Cardiac fibroblast (primary cell): ENCODE measurements at places on chromosomes 13 and 19.
A peak's percentile ranks its signal among the peaks of the same experiment; 100 is the strongest.

- DNase-seq, result no peak
These were observed 48.9 kb upstream of the PABPC3 start for GRCh38 chr13:25046985-25047511.

DNA sequence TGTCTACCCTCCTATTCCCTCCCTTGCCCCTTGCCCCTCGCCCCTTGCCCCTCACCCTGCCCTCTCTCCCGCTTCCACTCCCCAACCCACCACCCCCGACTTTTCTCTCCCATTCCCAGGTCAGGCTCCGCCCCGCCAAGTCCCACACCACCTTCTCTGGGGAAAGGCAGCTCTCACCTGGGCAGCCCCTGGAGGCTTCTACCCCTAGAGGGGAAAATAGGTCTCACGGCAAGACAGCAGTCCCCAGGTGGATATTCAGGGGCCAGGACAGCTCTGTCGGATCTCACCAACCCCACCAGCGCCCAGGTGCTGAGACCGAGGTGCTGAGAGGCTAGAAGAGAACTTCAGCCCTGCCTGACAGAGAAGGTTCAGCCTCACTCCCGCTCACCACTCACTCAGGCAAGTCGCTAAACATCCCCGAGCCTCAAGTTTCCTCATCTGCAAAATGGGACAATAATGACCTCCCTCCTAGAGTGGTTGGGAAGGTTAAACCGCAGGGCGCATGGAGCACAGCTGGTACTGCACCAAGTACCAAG is 1.4 kb upstream of the ERFL start:
- no peak for DNase-seq

GRCh38 chr19:3538965-3539755 is at the start of gene TEKTIP1:
TSS of gene TEKTIP1 (plus strand) at chr19:3539174. CDS start at chr19:3539178, 4 bp downstream.
- DNase-seq, result no peak

DNA sequence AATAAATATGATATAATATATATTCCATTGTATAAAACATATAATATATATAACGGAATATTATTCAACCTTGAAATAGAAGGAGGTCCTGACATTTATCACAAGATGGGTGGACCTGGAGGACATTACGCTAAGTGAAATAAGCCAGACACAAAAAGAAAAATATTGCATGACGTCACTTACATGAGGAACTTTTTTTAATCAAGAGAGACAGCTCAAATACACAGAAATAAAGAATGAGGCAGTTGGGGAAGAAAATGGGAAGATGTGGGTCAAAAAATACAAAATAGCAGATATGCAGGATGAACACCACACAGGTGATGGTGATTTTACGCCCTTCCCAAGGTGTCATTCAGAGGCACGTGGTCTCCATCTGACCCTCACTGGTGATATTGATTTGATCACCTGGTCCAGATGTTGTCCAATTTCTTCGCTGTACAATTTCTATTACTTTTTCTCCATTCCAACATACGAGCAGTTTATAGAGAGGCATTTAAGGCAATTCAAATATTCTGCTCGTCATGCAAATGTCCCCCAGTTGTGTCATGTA is 513 bp upstream of the ZNF317 start:
- no peak for DNase-seq

- DNase-seq, result peak; percentile 51
These were observed 21.0 kb downstream of the TM9SF2 start for GRCh38 chr13:99522298-99522697.

GRCh38 chr13:92136449-92137155 is 738.2 kb downstream of the GPC5 start:
- DNase-seq, result peak; percentile 0

DNA sequence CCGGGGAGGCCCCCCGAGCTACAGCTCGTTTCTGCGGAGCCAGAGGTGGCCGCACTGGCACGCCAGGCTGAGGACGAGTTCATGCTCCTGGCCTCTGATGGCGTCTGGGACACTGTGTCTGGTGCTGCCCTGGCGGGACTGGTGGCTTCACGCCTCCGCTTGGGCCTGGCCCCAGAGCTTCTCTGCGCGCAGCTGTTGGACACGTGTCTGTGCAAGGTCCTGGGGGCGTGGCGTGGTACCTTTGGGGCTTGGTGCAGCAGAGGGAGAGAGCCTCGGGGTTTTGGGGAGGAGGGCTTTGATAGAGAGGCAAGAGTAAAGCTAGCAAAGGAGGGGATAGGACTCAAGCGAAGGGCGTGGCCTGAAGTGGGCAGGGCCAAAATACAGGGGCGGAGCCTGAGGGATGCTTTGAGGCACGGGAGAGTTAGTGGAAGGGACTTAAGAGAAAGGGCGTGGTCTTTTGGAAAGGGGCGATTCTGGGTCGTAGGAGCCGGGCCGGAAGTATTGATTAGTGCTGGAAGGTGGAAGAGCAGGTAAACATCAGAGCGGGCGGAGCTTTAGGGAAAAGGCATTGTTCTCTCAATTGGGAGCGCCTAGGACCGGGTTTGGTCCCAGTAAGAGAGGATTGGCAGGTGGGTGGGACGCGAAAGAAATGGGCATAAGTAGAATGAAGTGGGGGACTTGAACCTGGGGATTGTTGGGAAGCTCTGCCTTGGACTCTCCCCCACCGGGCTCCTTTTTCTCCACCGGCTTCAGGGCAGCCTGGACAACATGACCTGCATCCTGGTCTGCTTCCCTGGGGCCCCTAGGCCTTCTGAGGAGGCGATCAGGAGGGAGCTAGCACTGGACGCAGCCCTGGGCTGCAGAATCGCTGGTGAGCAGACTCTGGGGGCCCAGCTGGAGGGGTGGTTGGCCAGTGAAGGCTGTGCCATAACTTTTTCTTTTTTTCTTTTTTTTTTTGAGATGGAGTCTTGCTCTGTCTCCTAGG is 1.2 kb downstream of the PPM1N start:
- peak; percentile 39 for DNase-seq

DNA sequence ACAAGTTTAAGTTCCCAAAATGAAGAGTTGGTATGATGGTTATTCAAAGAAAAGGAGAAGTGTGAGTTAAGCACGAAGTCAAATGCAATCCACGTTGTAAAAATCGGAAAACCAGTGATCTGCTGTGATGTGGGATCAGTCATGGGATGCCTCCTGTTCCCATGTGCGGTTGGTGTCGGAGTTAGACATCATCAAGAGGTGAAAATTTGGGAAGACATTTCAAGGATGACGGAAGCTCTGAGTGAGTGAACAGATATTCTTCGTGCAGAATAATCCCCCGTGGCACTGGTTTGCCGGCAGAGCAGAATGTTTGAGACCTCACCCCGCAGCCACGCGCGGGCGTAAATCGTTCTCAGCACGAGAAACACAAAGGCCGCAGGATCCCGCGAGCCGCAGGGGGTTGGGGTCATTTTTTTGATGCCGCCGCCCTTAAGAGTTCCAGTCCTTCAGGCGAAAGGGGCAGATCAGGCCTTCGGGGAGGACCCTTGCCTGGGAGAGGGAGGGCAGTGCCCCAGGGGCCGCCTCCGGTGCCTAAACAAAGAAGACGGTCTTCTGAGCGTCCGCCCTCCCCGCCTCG is 13.7 kb upstream of the SOX1 start:
- DNase-seq, result no peak

GRCh38 chr19:41263042-41263849 is 926 bp upstream of the HNRNPUL1 start:
- peak; percentile 85 for DNase-seq

- DNase-seq, result no peak
These were observed at the start of gene SLC15A1 for GRCh38 chr13:98752467-98753290. TSS of gene SLC15A1 (minus strand) at chr13:98752672. CDS start at chr13:98752598, 74 bp downstream.

DNA sequence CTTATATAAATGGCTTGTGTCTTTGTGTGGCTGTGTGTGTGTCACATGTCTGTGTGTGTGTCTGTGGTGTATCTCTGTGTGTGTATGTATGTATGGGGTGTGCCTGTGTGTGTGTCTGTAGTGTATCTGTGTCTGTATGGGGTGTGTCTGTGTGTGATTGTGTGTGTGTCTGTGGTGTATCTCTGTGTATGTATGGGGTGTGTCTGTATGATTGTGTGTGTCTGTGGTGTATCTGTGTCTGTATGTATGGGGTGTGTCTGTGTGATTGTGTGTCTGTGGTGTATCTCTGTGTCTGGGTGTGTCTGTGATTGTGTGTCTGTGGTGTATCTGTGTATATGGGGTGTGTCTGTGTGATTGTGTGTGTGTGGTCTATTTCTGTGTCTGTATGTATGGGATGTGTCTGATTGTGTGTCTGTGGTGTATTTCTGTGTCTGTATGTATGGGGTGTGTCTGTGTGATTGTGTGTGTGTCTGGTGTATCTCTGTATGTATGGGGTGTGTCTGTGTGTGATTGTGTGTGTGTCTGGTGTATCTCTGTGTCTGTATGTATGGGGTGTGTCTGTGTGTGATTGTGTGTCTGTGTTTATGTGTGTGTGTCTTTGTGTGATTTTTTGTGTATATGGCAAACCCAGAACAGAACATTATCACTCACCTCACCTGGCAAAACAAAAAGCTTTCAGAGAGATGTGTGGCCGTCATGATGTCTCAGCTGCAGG is 56.1 kb upstream of the MCF2L start:
- DNase-seq, result no peak

GRCh38 chr19:13808856-13809255 is 13.6 kb downstream of the ZSWIM4 start:
- DNase-seq, result no peak

- peak; percentile 11 for DNase-seq
These were observed 74.5 kb upstream of the NBEA start for GRCh38 chr13:34867590-34867989.

DNA sequence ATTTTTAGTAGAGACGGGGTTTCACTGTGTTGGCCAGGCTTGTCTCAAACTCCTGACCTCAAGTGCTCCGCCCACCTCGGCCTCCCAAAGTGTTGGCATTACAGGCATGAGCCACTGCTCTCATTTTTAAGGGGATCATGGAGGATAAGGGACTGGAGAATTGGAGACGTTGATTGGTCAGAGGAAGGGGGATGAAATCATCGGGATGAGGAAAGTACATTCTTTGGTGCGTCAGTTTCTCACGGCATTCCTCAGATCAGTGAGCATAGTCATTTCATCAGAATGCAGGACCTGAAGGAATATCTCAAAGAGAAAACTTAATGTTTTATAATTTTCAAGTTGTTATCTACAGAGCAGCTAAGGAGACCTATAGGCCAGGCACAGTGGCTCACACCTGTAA is 14.0 kb downstream of the ZNF114 start:
- DNase-seq, result peak; percentile 77

- no peak for DNase-seq
These were observed 549.6 kb upstream of the SLC10A2 start for GRCh38 chr13:103615771-103616170.

DNA sequence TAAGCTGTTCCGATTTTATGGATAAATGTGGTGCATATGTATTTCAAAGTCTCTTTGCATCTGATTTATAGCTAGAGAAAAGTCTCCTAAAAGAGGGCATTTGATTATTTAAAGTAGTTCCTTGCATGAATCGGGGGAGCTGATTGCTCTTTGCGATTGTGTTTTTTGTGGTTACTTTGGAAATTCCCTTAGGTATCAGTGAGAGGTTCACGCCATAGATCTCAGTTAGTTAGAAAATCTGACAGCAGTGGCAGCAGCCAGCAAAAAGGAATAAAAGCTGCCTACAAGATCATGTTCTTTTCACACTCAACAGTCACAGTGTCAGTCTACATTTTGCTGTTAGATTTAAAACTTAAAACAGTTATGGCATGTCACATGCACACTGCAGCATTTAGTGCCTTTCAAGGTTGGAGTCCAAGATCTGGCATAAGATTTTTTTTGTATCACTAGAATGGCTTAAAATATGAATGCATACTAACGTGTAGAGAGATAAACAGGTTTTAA is 436.5 kb upstream of the PCDH20 start:
- DNase-seq, result no peak

DNA sequence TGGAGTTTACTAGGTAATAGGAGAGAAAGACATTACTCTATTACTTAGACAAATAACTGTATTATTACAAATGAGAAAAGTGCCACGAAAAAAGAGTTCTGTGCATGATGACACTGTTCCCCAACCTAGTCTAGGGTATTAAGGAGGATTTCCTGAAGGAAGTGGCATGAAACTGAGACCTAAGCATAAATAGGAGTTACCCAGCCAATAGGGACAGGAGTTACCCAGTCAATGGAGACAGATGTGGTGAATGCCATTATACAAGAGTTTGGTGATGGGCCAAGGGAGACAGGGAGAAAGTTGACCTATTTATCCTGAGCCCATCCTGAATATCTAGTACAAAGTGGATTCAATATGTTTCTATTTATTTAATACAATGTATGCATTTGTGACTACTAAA is 65.4 kb downstream of the KL start:
- no peak for DNase-seq

GRCh38 chr19:57949296-57949695 is 1.8 kb upstream of the ZNF256 start:
- DNase-seq, result no peak

DNA sequence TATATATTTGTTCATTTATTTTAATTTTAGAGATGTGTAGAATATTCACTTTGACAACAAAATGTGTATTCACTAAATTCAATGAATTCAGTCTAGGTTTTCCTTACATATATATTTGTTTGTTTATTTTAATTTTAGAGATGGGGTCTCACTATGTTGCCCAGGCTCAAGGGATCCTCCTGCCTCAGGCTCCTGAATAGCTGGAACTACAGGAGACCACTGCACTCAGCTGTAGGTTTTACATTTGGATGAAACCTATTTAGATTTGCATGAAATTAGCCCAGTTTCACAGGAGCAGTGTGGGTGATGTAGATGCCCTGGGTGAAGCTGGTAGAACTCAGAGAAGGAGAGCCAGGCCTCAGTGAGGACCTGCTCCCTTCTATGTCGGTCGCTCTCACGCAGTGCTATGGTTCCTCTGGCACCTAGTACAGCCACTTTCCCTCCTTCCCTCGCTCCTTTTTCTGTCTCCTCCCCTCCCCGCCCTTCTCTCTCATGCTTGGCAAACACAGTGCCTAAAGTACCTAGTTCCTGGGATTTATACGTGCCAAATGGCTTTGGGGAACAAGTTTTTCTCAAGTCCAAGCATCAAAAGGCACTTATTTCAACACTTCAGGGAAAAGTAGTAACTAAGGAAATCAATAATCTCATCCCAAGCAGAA is 14.7 kb upstream of the HMGB1 start:
- no peak for DNase-seq

GRCh38 chr13:24713022-24713421 is 32.8 kb downstream of the ATP12A start:
- no peak for DNase-seq

DNA sequence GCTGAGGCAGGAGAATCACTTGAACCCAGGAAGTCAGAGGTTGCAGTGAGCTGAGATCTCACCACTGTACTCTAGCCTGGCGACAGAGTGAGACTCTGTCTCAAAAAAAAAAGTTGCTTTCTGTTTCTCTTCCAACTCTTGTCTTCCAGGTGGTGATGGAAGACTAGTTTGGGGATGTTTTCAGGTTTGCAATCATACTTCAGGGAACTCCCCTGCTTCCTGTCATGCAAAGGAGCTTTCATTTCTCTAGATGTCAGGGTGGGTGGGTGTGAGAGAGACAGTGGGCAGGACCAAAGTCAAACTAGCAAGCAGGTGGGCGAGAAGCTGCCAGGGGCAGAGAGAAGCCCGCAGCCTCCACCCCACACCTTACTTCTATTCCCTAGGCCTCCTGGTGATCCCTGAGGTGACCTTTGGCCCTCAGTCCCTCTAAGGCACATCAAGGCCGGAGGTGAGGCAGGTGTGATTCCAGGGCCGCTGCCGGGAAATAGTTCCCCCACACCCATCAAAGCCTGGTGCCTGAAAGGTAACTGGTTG is 25.7 kb downstream of the CCNE1 start:
- no peak for DNase-seq

- DNase-seq, result no peak
These were observed 528.2 kb downstream of the LMO7 start for GRCh38 chr13:76164290-76164689.

- peak; percentile 72 for DNase-seq
These were observed 67.4 kb downstream of the KCNRG start for GRCh38 chr13:50082426-50083281.
